ENCODE measurements at places on chromosomes 5 and 9.

DNA sequence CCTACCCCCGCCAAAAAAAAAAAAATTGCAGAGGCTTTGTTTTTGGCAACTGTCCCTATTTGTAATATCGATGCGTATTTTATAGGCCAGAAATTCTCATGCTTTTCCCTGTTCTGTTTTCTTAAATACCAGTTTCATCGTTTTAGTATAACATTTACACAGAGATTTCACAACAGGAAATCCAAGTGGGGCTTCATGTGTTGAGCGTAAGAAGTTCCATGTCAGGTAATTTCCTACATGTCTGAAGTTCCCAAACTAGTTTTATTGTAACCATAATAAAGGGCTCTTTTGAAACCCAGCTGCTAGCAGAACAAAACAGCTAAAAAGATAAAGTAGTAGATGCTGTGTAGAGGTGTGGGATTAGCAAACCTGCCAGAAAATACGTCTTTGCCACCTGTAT, 4.2 kb downstream of the SMC5 start:
- no peak for DNase-seq

GRCh38 chr5:149667084-149667828, 62.9 kb upstream of the PPARGC1B start:
- peak; percentile 15 for DNase-seq

- DNase-seq = no peak
Measured at GRCh38 chr5:31639481-31640411, 815 bp downstream of the PDZD2 start.

- DNase-seq = no peak
Measured at GRCh38 chr5:63500242-63500641, 462.0 kb downstream of the HTR1A start.

- DNase-seq = no peak
Measured at GRCh38 chr5:174951151-174951780, 226.9 kb downstream of the MSX2 start.

DNA sequence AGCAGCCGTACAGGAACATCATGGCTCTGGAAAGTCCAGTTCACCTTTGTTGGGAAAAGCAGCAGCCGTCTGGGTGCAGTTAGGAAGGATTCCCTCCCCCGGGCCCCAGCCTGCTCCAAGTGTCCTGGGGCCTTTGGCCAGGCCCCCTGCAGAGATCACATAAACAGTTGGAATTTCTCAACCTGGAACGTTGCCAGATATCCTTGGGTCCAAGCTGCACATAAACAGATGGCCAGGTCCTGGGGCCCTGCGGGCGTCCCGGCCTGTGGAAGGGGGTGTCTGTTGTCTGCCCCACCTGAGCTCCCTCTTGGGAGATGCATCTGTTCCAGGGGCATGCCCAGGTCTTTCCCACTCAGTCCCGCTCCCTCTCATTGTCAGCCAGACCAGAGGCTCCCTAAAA, 92.7 kb downstream of the COL5A1 start:
- DNase-seq = no peak

DNA sequence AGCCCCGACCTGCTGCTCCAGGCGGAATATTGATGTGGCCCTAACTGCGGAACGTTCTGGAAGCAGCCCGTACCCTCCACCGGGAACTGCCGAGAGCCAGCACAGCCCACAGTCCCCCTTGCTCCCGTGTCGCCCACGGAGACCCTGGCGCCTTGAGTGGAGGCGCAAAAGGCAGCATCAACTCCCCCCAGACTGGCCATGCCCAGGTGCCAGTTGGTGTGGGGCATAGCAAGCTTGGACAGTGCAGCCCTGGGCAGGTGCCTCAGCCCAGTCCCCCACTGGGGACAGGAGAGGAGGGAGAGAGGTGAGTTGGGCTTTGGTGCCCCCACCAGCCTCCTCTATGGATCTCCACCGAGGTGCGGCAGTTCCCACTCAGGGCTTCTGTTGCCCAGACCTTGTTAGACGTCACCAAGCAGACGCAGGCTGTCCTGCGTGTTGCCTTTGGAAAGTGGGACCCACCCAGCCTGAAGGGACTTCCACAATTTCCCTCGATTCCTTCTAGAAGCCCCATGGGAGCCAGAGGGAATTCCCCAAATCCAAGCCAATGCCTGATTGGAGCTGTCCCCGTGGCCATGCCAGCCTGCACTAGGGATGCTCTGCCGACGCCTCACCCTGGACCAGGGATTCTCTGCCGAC, 19.8 kb upstream of the NRARP start:
- DNase-seq = no peak

DNA sequence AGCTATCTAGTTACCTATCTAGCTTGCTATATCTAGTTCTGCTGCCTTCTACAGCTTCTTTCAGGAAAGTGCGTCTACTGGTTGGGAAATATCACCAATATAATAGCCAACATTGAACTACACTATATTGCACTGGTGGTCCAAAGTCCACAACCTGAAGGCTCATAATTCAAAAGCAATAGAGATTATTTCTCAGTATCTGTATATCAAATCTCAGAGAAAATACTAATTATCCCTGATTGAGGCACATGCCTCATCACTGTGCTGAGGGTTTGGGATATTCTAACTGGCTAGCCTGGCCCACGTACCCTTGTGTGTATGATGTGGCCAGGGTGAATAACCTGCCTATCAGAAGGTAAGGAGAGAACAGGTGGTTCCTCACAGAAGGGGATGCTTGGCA, 53.8 kb downstream of the SH3RF2 start:
- no peak for DNase-seq

DNA sequence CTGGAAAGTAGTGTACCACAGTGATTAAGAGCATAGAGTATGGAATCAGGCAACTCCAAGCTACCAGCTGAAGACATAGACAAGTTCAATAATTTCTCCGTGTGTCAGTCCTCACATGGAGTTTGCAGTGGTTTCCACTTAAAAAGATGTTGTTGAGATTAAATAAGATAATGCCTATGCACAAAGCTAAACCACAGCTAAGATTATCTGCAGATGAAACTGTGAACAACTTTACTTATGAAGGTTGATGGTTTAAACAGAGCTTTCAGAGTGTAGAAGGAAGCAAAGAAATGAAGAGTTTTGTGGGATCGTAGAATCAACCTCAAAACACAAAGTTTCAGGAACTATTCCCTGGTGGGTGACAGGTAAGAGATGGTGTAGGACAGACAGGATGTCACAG, 223.5 kb upstream of the IL12B start:
- no peak for DNase-seq

GRCh38 chr9:136535070-136535469, 10.8 kb downstream of the NOTCH1 start:
- DNase-seq = no peak

GRCh38 chr9:21670374-21670773, 132.1 kb upstream of the MTAP start:
- no peak for DNase-seq

- DNase-seq = no peak
Measured at GRCh38 chr5:158265346-158265745, 406.4 kb upstream of the CLINT1 start.

DNA sequence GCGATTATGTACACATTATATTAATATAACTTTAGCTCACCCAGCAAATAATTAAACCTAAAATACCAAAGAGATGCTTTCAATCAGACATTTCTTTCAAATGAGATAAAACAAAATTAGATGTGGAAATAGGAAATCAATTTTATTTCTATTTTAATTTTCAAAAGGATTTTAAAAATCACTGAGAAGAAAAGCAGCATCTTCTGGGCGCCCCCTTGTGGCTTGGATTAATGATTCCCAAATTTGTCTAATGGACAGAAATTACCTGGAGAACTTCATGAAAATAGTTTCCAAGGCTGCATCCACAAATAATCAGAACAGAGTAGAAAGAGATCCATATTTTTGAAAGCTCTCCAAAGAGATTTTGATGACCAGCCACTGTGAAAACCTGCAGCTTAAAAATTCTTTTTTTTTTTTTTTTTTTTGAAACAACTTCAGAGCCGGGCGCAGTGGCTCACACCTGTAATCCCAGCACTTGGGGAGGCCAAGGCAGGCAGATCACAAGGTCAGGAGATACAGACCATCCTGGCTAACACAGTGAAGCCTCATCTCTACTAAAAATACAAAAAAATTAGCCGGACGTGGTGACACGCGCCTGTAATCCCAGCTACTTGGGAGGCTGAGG, 50.9 kb upstream of the CEMIP2 start:
- no peak for DNase-seq

DNA sequence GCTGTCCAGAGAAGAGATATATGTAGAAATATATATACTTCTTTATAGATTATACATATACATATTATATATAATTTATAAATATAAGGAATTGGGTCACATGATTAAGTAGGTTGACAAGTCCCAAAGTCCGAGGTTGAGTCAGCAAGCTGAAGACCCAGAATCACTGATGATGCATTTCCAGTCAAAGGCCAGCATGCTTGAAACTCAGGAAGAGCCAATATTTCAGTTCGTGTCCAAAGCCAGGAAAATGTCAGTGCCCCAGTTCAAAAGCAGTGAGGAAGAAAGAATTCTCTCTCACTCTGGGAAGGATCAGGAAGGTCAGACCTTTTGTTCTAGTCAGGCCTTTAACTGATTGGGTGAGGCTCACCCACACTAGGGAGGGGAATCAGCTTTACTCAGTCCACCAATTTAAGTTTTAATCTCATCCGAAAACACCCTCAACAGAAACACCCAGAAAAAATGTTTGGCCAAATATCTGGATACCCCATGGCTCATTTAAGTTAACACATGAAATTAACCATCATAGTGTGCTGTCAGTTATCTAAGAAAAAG, 42.0 kb upstream of the LVRN start:
- DNase-seq = no peak
